Substantia nigra (tissue), 51 donors: ENCODE measurements at places on chromosomes 16 and 17.

DNA sequence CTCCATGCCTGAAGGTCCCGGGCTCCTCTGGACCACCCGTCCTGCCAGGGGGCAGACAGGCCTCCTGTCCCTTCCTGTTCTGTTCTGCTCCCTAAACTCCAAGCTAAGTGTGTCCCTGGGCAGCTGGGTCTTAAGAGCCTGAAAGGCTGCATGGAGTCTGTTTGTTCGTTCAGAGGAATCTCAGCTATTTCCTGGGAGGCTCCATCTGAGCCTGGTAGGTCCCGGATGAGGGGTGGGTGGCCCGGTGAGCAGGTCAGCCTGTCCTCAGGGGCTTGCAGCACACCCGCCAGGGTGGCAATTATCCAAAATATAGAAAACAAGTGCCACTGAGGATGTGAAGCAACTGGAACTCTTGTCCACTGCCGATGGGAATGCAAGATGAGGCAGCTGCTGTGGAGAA lies 12.6 kb downstream of the ACTG1 start:
- DNase-seq: no peak

- no peak for DNase-seq
Observed at GRCh38 chr17:14205992-14206461, 30.6 kb downstream of the CDRT15 start.

DNA sequence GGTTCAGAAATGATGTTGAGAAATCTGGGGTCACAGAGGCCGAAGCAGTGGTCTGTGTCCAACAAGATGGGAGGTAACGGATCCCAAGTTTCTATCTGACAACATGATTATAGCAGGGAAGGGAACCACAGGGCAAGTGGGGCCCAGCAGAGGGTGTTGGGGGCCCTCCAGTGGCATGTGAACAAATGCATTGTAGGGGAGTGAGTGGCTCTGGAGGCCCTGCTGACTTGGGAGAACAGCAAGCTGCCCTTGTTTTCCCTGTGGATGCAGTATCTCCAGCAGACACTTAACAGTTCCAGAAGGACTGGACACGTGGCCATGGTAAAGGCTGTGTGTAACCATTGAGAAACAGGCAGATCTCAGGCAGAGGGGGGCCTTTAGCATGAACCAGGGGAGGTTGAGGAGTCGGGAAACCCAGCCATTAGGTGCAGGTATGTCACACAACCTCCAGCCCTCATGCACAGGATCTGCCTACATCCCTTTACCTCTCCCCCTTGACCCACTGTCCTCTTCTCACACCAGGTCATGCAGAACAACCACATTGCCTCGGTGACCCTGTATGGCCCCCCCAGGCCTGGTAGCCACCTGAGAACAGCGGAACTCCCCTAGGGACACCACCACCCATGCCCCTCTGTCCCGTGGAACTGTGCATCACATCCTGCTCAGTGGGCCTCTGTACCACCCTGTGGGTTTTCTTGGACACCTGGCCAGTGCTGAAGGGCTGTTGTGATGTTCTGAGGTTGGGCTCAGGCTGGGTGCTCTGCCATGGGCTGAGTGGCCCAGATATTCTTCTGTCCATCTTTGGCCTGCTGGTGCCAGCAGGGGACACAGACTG lies 4.1 kb downstream of the B3GNT9 start:
- no peak for DNase-seq

DNA sequence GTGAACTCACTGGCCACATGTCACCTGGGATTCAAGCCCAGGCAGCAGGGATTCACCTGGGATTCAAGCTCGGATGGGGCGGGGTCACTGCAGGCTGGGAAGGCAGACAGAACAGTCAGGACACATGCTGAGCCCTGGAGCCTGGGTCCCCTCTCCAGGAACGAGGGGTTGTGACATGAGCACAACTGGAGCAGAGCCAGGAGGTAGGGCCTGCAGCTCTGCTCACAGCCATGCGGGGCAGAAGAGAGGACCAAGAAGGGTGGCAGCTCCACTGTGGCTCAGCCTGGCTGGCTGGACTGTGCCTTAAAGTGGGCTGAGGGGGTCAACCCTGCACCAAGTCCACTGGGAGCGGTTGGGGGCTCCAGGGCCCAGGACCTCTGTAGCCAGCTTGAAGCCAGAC lies 150.1 kb downstream of the RAB11FIP4 start:
- DNase-seq: no peak

- no peak for DNase-seq
Observed at GRCh38 chr16:23682181-23682580, 3.5 kb downstream of the PLK1 start.
